ENCODE measurements at places on chromosomes 11 and 22.
A peak's percentile ranks its signal among the peaks of the same experiment; 100 is the strongest.

DNA sequence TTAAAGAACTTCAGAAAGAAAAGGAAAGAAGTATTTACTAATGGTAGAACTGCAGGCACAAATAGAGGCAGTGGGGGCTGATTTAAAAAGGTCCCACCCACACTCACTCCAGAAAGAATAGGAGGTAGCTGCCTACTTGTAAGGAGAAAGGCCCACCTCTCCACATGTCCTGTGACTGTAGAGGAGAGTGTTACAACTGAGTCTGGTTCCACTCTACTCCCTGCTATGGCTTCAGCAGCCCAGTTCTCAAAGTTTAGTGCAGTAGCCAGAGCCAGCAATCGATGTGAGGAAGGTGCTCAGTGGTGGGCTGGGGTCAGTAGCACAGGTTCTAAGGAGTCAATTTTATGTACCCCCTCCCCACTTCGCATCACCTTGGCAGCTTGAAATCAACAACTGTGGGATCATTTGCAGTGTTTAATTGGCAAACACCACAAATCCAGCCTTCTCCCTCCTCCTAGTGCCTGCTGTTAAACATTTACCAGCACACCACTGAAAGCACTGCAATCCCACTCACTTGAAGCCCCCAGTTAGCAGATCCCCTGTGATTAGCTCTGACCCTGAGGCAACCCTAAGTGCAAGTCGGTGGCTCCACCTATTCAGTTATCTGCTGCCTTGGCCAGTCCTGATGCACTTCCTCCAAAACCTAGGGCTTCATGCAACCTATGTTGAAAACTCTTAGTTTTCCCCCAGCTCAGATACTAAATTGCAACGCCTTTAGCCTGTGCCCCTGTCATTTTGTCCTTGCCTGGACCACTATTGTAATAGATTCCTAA lies 146.6 kb downstream of the BBOX1 start:
- no peak for DNase-seq

DNA sequence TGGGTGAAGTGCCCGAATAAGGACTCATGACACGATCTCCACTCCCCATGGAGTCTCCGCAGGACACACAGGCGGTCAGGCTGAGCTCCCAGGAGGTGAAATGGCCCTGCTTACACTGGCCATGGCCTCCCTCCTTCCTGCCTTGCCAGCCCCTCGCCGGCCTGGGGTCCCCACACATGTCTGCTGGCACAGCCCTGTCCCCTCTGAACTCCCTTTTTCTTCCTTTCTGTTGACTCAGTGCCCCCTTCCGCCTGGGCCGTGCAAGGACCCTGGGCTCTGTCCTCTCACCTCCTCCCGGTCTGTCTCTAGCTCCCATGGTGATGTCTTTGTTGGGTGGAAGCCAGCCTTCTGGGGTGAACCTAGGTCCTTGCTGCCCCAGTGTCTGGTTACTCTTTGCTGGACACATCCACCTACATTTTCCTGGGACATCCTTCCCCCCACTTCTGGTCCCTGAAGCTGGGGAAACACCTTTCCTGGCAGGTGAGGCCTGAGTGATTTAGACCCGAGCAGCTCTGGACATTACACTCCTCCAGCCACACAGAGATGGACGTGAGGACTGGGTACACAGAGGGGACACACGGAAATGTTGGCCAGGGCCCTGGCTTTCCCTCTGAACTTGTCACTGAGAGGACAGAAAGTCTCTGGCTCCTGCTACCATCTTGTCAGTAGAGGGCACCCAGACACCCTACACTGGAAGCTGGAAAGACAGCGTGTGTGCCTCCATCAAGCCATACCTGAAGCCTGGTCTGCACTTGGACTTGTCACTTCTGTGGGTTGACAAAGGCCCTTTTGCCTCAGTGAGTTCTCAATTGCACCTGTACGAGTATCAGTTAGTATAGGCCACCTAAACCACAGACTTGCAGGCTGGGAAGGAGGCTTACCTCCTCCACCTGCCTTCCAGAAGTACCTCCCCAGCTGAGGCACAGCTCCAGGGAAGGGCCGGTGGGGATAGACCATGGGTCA lies 864.3 kb downstream of the TBC1D22A start:
- no peak for DNase-seq

GRCh38 chr11:1255151-1255550 lies 32.3 kb downstream of the MUC5B start:
- no peak for DNase-seq

GRCh38 chr11:100817620-100818019 lies 130.5 kb downstream of the ARHGAP42 start:
- DNase-seq = no peak

GRCh38 chr11:27388001-27388400 lies 25.0 kb upstream of the CCDC34 start:
- DNase-seq = no peak

DNA sequence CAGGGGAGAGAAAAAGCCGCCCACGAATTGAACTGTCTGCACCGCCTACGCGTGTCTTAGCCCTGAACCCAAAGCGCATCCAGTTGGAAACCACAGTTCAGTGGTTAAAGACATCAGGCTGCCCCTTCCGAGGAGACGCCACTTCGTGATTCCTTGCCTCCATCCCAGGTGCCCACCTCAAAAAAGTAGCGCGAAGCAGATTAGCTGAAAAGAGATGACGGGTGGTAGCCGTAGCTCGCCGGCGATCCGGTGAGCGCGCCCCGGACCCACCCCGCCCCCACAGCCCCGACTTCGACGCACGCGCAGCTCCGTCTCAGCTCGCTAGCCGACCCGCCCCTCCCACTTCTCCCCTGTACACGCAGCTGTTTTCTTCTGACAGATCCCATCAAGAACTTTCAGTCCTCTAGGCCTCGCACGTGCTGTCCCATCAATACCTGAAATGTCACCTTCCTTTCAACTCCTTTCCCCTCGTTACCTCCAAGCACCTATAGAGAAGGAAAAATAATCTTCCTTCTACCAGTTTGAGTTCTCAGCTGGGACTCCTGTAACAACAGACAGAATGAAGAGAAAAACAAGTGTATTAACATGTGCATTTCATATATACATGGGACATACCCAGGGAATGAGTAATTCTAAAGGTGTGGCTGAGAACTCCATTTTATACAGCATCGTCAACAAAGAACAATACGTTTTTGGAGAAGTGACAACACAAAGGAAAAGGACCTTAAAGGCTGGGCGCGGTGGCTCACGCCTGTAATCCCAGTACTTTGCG lies 49.5 kb downstream of the OR4D9 start:
- DNase-seq = peak; percentile 70

DNA sequence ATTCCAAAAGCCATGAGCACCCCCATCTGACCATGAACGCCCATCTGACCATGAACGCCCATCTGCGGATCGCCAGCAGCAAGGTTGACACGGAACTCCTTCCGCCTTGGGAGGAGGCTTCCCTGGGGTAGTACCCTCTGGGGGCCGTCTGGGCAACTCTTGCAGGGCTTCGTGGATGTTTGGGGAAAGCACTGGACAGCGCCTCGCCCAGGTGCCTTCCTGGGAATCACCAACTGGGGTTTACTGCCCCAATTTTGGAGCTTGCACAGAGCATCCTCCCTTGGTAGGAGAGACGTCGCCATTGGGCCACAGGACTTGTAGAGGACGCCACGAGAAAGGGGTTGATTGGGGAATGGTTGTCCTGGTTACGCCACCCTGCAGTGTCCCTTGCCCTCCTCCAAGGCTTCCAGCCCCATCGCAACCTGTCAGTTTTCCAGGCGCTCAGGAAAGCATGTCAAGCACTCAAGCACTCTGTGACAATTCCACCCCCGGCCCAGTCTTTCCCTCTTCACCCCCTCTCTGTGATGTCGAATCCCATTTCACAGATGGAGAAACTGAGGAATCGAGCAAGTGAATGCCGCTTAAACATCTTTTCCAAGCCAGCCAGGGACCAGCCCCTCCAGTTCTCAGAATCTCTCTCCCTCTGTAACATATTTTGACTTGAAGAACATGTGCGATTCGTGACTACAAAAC lies 914 bp upstream of the PRDM11 start:
- no peak for DNase-seq

DNA sequence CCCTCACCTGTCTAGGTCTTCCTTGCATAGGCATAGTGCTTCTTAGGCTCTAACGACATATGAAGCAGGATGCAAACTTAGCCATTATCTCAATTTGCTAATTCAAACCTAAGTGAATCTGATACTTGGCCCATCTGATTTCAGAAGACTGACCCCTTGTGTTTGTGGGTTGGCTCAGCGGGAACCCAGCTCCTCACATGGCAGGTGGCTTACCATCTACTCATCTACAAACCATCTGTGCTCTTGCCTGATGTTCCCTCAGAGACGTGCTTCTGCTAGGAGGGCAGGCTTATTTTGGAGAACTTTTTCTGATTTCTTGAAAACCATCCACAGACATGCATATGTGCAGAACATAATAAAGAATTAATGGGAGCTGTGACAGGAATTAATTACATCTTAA lies 15.2 kb downstream of the ELMOD1 start:
- no peak for DNase-seq

GRCh38 chr11:134781380-134781866 lies 369.4 kb upstream of the B3GAT1 start:
- no peak for DNase-seq

DNA sequence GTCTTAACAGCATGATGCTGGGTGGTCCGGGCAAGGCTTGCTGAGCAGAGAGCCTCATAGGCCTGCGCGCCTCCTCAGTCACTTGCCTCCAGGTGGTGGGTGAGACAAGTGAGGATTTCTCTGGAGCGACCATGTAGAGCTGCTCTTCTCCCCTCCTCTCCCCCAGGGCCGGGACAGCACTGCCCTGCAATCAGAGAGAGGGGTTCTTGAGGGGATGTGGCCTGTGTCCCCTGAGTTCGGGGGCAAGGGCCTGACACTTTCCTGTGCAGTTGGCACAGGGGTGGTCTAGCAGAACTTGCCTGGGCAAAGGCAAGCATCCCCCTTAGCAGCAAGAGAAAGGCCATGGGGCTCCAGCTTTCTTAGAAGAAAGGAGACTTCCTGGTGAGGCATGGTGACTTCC lies 95.8 kb upstream of the LMO1 start:
- no peak for DNase-seq

GRCh38 chr11:60700689-60701468 lies 1.5 kb downstream of the MS4A8 start:
- no peak for DNase-seq

DNA sequence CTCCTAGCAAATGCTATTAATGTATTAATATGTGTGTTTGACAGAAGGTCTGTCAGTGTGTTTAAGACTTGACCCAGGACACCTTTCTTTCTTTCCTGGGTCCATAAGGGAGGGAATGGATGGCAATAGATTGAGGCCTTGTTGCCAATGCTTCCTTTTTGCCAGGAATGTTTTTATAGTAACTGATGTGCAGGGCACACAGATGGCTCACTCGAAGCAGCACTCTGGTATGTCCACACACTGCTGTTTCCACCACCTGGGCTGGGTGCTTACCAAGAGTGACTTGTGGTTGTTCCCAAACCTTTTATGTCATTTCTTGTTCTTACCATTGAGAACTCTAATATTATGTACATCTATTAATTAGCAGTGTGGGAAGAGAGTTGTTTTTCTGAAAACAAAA lies 396.9 kb upstream of the SYN3 start:
- DNase-seq = no peak

DNA sequence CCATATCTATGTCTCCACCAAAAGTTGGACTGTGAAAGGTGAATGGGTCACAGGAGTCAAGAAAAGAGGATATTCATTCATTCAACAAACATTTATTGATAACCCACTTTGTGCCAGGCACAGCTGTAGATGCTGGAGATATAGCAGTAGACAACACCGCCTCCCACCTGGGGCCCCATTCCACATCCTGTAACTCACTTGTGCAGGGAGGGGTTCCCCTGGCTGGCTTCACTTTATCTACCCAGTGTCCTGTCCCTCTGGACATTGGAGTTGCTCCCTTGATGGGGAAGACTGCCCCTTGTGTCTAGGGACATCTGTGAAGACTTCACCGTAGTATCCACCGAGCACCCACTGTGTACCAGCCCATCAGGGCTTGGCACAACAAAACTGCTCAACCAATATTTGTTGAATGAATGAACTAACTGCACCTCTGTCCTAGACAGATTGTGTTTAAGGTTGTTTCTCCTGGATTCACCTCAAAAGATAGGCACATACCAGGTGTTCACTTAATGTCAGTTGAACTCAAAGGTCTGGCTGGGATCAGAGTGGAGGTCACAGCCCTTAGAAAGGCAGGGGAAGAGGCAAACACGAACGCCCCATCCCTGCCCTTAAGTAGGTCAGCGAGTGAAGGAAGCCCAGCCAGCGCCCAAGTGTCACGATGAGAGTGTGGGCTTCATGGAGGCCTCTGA lies 1.4 kb upstream of the OVOL1 start:
- no peak for DNase-seq

- no peak for DNase-seq
Observed at GRCh38 chr22:32200752-32201151, 4.1 kb downstream of the RFPL2 start.

- DNase-seq = no peak
Observed at GRCh38 chr11:45056529-45056928, 89.9 kb upstream of the PRDM11 start.

DNA sequence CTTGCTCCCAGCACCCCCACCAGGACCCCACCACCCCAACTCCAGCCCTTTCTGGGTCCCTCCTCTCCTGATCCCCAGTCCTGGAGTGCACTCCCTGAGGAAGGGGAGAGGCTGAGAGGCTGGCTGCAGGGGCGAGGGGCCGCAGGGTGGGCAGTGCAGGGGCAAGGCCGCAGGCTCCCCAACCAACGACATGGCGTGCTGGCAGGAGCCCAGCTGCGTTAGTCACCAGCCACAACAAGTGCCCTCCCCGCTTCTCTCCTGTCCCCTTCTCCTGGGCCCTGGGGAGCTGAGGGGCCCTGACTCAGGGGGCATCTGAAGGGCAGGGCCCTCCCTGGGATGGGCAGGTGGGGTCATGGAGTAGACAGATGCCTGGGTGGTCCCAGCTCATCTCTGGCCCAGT lies 2.3 kb downstream of the CABP7 start:
- DNase-seq = no peak

- DNase-seq = no peak
Observed at GRCh38 chr22:38834215-38834953, 9.4 kb downstream of the NPTXR start.

DNA sequence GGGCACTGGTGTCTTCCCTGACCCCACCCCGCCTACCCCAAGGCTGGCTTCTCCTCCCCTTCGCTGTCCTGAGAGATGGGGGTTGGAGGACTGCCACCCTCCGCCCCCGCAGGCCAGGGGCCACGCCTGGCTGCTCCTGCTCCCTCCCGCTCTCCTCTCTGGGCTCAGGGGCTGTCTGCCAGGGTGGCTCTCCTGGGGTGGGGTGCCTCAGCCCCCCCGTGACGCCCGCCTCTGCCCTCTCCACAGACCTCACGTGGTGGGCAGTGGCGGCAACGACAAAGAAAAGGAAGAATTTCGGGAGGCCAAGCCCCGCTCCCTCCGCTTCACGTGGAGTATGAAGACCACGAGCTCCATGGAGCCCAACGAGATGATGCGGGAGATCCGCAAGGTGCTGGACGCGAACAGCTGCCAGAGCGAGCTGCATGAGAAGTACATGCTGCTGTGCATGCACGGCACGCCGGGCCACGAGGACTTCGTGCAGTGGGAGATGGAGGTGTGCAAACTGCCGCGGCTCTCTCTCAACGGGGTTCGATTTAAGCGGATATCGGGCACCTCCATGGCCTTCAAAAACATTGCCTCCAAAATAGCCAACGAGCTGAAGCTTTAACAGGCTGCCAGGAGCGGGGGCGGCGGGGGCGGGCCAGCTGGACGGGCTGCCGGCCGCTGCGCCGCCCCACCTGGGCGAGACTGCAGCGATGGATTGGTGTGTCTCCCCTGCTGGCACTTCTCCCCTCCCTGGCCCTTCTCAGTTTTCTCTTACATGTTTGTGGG lies 8.1 kb downstream of the RCOR2 start:
- DNase-seq = no peak

GRCh38 chr11:111837366-111837891 lies 34.0 kb downstream of the ALG9 start:
- DNase-seq = no peak

- DNase-seq = no peak
Observed at GRCh38 chr11:103633068-103633788, 403.2 kb upstream of the DDI1 start.

GRCh38 chr22:42582987-42583386 lies 29.2 kb downstream of the SERHL2 start:
- DNase-seq = no peak
